ENCODE measurements at places on chromosomes 16 and 17. TPM values are rescaled to one million over a fixed set of nuclear protein-coding genes. Genes with fewer than 3 reads are reported as not detected.

KRTAP4-6 gene
- not detected for total RNA-seq

KRTAP16-1 gene
- total RNA-seq: not detected

KRT38 gene
- total RNA-seq: not detected

MOSMO gene
- total RNA-seq: 9.3 TPM
